Lower leg skin (tissue), 4 donors: ENCODE measurements at places on chromosomes 6 and 20.

- DNase-seq, result peak; percentile 95
These were observed 39.8 kb downstream of the GNAS start for GRCh38 chr20:58892141-58892931.

DNA sequence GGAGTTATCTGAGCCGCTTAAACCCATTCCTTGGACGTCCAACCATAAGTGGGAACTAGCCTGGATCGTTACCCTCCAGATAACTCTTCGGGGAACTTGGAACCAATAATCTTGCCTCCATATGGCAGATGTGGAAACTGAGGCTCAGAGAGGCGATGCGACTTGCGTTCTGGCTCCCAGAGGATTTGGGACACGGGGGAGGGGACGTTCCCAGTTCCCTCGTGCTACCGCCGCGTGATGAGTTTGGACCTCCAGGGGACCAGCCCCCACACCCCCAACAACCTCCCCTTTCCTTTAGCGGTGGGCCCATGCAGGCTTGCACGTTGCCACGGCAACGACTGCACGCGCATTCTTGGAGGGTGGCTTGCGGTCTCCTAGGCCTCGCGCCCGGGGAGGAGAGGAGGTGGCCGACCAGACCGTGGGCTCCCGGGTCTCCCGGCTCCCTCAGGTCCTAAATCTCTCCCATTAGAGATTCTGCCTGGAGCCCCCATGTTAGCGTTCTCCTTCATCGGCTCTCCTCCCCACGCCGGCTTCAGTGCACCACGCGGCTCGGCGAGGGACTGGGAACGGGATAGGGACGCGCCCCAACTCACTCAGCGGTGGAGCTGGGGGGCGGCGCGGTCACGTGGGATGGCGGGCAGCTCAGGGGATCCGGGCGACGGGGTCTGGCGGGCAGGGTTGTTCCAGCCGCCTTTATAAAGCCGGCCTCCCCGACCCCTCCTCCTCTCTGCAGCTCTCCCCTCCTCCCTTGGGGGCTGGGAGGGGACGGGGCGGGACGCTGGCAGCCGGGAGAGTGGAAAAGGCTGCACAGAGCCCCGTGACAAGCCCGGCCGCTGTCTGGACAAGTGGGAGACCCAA is at the start of gene PLTP:
PLTP (minus strand) TSS at position 670 of the 858 bp plus-strand sequence. CDS start 703 bp downstream, outside the sequence.
- DNase-seq, result peak; percentile 94

GRCh38 chr6:20640181-20640580 is 105.9 kb downstream of the CDKAL1 start:
- no peak for DNase-seq

DNA sequence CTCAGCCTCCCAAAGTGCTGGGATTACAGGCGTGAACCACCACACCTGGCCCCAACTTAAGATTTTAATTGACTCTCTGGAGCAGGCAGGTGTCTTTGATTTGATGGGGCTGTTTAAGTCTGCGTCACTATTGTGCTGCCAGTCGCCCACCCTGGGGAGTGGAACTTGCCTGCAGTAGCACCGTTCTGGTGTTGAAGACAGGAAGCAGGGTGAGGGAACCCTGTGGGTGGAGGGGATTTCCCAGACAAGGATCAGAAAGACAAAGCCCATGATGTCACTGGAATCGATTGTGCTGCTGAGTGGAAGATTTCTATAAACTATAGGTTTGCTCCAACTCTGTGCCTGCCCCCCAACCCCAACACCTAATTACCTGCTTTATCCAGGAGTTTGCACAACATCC is 11.0 kb downstream of the ALDH8A1 start:
- DNase-seq, result no peak

DNA sequence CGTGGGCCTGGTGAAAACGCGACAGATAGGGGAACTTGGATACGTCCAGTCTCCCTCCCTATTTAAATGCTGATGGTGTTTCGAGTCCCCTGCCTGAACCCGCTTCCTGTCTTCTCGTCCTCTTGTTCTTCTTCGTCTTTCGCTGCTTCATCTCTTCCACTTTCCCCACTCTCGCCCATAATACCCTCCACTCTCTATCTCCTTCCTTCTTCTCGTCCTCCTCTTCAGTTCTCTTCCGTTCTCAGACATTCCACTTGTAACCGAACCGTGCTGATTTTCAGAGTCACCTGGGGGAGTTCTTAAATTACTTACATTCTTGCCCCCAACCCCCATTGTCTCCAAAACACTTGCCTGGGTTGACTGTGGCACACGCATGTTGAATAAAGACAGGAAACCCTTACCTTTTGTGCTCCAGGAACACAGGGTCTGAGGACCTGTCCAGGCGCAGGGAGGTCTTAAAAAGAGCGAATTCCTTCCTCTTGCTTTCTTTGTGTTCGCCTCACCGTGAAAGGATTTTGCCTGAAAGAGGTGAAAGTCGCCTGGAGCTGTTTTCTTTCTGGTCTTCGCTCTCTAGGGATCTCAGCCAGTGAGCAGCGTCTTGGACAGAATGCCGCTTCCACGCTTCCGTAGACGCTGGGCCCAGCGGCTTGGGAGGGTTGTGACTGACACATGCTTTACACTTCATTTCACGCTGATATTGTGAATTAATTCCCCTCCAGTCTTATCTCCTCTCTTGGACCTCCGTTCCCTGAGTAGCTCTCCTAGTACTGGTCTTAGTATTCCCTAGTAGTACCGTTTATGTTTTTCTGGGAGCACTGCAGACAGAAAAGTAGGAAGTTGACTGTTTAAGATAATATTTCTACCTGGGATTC is 184.0 kb downstream of the GPX5 start:
- DNase-seq, result no peak

- DNase-seq, result no peak
These were observed 1.5 kb upstream of the CITED2 start for GRCh38 chr6:139376017-139376330.

GRCh38 chr6:147507162-147508041 is 1.1 kb upstream of the SAMD5 start:
- no peak for DNase-seq

DNA sequence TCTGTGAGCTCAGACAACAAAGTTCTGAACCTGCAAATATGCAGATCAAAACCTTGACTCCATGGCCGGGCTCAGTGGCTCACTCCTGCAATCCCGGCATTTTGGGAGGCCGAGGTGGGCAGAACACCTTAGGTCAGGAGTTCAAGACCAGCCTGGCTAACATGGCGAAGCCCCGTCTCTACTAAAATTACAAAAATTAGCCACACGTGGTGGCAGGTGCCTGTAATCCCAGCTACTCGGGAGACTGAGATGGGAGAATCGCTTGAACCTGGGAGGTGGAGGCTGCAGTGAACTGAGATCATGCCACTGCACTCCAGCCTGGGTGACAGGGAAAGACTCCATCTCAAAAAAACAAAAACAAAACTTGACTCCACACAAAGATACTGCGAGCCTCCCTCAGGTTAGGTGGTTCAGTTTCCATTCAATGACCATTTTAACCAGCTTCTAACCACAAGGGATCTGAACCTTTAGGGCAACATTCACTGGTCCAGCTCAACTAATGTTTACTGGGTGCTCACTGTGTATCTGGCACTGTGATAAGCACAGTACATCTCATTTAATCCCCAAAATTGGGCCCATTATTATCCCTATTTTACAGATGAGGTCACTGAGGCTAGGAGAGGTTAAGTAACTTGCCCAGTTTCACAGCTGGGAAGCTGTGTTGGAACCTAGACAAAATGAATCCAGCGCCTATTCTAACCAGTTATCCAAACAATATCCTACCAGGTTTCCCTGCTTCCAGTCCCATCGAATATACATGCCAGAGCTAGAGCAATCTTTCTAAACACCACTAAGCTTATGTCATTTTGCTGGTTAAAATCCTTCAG is 1.8 kb downstream of the SNRPB start:
- no peak for DNase-seq

DNA sequence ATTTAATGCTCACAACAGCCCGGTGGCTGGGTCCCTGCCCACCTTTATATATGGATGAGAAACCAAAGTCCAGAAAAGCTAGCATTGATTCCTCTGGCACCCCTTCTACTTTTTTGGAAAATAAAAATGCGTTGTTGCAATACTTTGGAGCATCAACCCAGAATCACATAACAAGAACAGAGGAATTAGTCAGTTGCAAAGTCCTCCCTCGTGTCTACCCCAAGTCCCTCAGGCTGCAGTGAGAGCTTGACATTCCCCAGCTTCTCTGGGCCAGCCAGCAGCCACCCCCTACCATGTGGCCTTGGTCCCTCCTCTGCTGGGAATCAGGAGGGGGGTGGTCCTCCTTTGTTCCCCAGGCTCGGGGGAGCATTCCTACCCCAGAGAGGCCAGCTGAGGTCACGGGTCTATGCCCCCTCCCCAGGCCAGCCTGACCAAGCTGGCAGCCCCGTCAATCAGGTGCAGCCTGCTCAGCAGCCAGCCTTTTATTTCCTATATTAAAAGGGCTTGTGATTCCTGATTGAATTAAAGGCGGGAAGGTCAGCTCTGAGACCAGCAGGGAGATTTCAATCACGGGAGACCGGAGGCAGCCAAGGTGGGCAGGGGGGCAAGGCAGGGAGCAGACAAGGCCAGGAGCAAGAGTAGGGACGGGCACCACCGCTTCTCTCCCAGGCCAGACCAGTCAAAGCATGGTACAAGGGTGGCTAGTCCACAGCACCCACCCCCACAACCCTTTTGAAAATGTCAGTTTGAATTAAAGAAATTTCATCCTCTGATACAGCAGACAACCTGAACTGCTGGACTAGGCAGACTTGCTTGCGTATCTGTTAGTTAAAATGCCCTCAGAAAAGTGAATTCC is 158.9 kb downstream of the MRPL14 start:
- DNase-seq, result no peak

DNA sequence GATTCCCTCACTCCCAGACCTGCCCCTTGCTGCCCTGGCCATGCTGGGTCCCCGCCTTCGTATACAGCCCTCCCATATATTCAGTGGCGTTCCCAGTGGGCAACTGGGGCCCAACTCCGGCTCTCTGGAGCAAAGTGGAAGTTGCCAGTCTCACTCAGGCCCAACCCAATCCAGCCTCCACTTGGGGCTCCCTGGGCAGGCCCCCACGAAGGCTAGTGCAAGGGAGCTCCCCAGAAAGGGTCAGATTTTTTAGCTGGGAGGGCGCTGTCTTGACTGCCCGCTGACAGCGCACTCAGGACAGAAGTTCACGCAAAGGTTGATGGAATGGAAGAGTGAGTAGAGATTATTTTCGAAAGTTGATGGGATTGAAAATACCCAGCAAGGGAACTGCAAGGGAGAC is 5.9 kb downstream of the TP53TG5 start:
- no peak for DNase-seq

GRCh38 chr6:36805917-36806316 is 33.3 kb downstream of the CPNE5 start:
- no peak for DNase-seq

- no peak for DNase-seq
These were observed 12.3 kb downstream of the EDEM2 start for GRCh38 chr20:35134880-35135279.
